ENCODE measurements at places on chromosomes 4 and X.

DNA sequence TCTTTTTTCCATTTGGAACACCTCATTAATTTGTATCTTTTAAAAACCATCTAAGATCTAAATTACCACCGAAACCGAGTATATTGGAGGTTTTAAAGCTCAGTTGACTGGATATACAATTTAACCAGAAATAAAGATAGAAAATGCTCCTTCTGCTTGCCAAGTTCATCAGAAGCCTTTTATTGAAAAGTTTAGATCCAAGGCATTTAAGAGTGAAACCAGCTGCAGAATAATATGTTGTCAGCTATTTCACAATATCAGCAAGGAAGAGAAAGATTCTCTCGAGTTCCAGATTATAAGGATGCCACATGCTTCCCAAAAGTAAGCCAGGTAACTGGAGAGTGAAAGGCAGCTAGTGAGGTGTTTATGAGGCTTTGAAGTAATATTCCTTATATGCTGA is 217.4 kb downstream of the DCTD start:
- no peak for DNase-seq

DNA sequence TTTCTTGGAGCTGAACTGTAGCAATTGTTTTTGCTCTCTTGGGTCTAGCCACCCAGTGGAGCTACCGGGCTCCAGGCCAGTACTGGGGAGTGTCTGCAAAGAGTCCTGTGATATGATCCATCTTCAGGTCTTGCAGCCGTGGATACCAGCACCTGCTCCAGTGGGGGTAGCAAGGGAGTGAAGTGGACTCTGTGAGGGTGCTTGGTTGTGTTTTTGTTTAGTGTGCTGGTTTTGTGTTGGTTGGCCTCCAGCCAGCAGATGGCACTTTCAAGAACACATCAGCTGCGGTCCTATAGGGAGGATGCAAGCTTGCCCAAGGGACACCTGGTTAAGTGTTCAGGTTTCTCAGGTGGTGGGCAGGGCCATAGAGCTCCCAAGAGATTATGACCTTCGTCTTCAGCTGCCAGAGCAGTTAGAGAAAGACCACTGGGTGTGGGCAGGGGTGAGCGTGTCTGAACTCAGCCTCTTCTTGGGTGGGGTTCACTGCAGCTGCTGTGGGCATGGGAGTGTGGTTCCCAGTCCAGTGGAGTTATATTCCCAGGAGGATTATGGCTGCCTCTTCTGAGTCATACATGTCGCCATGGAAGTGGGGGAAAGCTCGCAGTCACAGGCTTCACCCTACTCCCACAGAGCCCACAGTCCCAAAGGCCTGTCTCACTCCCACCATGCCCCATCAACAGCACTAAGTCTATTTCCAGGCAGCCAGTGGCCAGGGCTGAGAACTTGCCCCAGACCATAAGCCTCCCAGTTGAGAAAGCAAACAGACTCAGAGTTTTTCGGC is 811.6 kb downstream of the GLUD2 start:
- no peak for DNase-seq

DNA sequence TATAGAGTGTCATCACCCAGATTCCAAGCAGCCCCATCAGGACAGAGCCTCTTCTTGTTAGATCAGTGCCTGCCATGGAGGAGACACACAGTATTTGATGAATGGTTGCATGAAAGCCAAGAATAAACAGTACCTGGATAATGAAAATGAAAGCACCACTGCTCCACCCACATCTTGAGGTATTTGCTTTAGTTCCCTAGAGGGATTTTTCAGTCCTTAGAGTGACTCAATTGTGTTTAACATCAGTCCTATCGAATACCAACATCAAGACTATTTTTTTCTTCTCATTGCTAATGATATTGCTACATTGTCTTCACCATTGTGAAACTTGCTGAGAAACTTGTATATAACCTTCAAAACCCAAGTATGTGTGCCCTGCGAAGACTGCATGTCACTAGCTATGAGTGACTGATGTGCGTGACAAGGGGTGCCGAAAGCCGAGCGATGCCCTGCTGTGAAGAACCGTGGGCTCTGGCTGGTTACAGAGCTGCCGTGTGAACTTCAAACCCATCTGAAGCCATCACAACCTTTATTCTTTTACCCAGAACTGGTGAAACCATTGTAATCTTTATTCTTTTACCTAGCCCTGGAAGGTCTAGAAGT is 211.3 kb upstream of the FAT1 start:
- no peak for DNase-seq

DNA sequence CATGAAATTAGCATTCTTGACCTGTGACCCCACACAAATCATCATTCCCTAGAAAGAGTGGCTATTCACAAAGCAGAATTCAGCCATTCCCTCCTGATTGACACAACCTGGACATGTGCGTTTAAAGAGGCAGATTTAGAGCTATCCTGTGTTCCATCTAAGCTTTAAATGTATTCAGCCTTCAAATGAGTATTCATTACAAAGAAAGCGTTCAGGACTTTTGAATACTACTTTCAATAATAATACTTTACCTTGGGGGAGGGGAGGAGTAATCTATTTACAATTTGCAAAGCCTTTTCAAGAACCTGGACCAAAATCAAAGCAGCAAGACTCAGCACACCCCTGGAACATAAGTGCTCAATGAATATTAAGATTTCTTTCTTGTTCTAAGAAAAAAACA is 22.5 kb upstream of the GPC4 start:
- DNase-seq = no peak

DNA sequence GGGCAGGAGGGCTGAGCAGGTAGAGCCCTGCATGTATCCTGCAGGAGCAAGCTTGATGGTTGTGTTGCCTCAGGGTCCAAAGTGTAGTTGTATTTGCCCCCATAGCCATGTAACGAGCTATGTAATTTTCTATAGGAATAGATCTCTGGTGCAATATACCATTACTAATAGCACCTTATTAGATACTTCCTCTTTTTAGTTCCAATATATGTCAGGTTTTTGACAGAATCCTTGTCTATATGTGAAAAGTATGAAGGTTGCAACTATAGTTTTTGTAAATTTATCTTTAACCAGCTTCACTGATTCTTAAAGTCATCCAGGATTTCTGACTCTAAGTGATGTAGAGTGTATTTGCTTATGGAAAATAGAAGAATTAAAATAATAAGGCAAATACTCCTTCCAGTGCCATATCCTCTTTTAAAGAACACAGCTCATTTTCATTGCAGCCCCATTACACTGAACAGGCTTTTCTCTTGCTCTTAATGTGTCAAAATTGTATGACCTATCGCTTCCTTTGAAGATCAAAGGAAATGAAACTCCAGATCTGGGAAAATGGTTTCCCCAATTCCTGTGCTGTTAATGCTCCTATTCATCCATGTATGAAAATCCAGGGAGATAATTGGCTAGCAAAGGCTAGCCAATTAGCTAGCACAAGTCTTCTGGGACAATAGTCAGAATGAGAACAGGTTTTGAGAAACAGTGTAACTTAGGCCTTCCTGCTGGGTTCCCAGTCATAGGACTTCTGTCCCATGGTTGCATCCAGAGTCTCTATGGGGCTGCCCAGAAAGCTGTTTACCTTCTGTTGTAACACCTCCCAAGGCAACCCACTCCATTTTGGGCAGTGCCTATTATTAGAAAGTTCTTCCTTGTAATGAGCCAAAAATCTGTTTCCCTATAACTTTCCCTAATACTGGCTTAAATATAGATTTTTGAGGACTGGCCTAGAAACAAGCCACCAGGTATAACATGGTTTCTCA is 90.6 kb downstream of the TSPAN7 start:
- no peak for DNase-seq

GRCh38 chr4:31655328-31655727 is 935.2 kb downstream of the PCDH7 start:
- DNase-seq = no peak

DNA sequence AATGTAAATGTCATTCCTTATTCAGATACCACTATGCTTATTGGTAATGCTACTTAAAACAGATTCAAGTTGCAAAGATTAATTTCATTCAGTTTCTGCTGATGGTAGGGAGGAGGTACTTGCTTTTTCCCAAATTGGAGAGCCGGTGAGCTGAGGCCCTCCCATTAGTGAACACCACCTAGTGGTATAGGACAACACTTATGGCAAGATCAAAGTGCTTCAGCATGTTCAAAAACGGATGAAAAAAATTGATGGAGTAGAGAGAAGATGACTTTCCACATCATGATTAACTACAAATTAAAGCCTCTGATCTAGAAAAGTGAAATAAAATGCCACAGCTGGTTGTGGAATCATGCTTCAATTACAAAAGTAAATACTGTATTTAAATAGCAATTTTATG is 112.9 kb downstream of the MBNL3 start:
- no peak for DNase-seq

- DNase-seq = no peak
Observed at GRCh38 chr4:122665161-122665929, 44.5 kb upstream of the IL21 start.

DNA sequence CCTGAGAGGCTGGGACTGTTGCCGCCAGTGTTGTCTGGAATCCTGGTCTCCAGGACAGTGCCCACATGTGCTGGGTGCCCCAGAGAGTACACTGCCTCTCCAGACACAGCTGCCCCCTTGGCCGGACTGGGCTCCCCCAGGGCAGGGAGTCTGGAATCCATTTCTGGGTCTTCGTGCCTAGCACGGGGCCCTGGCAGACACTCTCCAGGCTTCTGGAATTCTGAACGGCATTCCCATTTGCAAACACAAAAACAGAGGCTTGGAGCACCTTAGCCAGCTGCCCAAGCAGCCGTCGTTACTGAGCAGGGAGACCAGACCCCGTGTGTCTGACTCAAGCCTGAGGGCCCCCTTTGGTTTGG is 20.8 kb downstream of the HMX1 start:
- DNase-seq = no peak

DNA sequence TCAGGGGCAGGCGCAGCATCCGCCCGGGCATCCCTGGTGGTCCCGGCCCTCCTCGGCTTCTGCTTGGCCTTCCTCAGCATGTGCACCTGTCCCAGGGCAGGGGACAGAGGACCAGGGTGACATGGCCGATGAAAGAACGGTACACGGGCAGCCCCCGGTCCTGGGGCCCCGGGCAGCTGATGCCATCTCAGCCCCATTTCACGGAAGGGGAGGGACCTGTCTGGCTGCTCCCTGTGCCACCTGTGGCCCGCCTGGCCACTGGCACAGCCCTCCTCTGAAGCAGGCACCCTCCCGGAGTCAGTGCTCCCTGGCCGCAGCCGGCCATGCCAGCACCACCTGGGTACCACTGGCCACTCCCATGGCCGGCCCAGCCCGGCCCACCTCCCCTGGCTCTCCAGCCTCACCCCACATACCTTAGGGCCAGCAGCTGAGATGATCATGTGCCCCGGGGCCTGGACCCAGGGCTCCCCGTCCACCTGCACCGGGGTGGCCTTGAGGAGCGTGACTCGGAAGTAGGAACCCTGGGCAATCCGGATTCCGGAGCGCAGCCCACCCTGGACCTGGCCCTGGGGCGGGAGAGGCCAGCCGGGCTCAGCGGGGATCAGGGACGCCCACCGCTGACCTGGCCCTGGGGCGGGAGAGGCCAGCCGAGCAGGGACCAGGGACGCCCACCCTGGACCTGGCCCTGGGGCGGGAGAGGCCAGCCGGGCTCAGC is 12.6 kb downstream of the DGKQ start:
- no peak for DNase-seq

- DNase-seq = no peak
Observed at GRCh38 chr4:25020236-25020635, 10.5 kb downstream of the LGI2 start.

DNA sequence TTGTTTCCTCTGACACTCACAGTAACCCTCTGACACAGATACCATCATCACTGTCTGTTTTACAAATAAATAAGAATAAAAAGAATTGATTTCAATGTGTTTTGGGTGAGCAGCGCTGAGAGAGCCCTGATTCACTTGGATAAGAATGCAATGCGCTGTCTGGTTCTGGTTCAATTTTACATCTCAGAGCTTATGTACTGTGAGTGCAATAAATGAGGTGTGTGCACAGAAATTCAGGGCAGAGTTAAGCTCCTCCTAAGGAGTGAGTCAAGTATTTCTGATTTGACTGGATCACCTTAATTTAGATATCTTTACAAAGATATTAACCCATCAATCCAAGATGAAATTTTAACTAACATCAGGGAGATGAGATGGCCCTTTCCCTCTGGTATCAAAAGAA is 11.2 kb downstream of the FAM9C start:
- no peak for DNase-seq

DNA sequence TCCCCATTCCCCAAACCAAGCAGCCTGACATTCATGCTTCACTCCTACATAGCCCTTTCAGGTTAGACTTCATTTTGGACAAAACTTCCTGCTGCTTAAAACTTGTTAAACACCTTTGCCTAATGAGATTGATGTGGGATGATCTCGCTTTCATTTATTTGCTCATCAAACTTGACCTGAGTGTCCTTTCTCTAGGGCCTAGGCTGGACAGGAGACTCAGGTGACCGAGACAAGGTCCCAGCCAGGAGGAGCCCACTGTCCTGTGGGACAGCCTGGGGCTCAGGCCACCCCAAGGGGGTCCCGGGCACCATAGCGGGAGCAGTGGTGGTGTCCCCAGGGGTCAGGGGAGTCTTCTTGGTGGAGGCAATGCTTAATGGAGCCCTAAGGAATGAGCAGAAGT is 23.7 kb upstream of the PSAPL1 start:
- DNase-seq = no peak

- no peak for DNase-seq
Observed at GRCh38 chr4:185920691-185921260, 108.8 kb upstream of the SORBS2 start.

DNA sequence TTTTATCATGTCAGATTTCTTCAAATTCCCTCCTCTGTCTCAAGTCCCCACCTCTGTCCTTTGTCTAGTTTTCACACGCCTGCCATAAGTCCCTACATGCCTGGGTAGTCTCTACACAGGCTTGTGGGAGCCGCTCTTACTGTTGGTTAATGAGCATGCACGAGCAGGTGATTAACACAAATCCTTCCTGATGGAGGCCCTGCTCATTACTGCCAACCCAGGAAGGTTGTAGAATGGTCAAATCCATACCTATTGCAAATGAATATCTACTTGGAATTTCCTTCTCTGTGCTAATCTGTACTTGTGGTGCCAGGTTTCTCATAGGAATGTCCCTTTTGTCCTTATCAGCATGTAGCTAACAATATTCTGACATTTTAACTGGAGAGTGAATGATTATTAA is 208.4 kb upstream of the HDX start:
- DNase-seq = no peak

DNA sequence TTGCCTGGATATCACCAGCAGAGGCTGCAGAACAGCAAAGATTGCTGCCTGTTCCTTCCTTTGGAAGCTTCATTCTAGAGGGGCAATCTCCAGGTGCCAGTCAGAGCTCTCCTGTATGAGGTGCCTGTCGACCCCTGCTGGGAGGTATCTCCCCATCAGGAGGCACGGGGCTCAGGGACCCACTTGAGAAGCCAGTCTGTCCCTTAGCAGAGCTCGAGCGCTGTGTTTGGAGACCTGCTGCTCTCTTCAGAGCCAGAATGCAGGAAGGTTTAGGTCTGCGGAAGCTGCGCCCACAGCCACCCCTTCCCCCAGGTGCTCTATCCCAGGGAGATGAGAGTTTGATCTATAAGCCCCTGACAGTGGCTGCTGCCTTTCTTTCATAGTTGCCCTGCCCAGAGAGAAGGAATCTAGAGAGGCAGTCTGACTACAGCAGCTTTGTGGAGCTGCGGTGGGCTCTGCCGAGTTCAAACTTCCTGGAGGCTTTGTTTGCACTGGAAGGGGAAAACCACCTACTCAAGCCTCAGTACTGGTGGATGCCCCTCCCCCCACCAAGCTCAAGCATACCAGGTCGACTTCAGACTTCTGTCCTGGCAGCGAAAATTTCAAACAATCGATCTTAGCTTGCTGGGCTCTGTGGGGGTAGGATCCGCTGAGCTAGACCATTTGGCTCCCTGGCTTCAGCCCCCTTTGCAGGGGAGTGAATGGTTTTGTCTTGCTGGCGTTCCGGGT is 57.9 kb downstream of the DKK2 start:
- DNase-seq = no peak
